ENCODE measurements at places on chromosomes 4 and X.

GRCh38 chrX:32847921-32848320 is 363.4 kb downstream of the DMD start:
- no peak for DNase-seq

DNA sequence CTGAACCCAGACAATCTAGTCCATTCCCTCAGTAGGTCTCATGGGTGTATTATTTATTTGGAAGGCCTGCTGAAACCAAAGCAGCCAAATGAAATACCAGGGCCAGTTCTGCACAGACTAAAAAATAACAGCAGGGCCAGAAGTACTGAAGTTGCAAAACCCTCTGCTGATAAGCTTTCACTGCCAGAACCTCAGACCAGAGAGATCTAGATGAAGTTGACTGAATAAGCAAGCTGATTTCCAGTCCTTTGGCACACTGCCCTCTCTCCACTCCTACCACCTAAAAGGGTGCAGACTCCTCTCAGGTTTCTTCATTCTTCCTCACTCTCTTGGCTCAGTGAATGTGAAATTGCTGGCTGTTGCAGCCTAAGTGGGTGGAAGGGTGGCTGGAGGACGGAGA is 276.7 kb upstream of the KLF3 start:
- no peak for DNase-seq

DNA sequence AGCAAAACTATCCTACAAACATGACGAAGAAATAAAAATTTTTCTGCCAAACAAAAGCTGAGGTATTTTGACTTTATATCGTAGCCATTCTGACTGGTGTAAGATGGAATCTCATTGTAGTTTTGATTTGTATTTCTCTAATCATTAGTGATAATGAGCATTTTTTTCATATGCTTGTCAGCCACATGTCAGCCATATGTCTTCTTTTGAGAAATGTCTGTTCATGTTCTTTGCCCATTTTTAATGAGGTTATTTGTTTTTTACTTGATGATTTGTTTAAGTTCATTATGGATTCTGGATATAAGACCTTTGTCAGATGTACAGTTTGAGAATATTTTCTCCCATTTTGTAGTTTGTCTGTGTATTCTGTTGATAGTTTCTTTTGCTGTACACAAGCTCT is 24.5 kb downstream of the F8A2 start:
- no peak for DNase-seq

- no peak for DNase-seq
Observed at GRCh38 chrX:5756616-5757015, 472.1 kb downstream of the NLGN4X start.

DNA sequence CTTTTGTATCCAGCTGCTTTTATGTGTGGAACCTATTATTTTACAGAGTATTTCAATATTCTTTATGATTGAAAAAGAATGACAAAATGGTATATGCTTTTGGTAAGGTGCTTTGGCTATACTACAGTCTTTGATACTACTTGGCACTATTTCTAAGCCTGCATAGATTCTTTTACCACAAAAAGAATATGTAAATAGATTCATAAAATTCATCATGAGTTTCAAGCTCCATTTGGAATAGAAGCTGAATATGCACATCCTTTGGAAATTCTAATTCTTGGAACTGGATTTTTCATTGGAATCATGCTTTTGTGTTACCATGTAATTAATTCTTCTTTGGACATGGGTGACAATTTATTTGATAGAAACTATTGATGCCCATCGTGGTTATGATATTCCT is 60.2 kb upstream of the SYTL5 start:
- no peak for DNase-seq

- DNase-seq, result no peak
Observed at GRCh38 chr4:67674098-67674497, 26.9 kb downstream of the UBA6 start.
